ENCODE measurements at places on chromosomes 6 and 20.

- DNase-seq = no peak
Observed at GRCh38 chr6:105611606-105612005, 208.7 kb upstream of the PREP start.

DNA sequence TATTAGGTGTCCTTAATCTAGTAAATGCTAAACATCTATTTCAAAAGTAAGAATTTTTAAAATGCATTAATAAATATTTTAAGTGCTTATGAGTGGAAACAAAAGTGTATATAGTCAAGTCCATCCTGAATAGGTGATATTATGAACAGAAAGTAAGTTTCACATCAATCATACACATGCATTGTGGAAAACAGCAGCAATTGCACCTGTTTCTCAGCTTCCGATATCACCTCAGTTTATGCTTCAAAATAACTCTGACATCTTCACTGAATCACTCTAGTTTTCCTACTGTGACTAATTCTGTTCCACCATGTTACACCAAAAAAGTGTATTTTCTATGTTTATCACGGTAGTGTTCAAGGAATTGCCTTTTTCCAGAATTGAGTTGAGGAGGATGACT, 172.6 kb upstream of the MANEA start:
- DNase-seq = no peak

DNA sequence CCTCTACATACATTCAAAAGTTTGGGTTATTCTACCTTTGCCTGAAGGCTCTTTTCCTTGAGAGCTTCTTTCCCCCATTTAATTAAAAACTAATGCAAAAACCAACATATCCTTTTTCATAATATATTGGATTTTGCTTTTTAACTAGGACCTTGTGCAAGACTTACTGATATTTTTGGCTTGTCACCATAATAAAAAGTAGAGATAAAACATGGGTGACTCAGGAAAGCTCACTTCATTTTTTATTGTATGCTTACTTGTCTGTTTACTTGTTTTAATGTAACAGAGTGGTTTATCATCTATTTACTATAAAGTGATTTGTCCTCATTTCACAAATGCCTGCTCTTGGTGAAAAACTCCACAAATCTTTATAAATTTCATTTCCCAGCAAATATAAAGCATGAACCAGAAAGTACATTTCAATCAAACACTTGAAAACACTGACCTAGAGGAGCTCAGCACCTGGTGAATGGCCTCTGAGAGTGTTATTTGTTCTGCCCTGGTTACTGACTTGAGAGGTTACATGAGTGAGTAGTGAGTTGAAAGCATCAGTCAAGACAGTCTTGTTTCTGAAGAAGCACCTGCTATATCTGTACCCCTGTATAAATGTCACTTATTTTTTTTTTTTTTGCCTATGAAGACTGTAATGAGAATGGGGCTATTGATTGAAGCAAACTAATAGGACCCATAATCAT, 20.8 kb downstream of the ADGRG6 start:
- DNase-seq = no peak

DNA sequence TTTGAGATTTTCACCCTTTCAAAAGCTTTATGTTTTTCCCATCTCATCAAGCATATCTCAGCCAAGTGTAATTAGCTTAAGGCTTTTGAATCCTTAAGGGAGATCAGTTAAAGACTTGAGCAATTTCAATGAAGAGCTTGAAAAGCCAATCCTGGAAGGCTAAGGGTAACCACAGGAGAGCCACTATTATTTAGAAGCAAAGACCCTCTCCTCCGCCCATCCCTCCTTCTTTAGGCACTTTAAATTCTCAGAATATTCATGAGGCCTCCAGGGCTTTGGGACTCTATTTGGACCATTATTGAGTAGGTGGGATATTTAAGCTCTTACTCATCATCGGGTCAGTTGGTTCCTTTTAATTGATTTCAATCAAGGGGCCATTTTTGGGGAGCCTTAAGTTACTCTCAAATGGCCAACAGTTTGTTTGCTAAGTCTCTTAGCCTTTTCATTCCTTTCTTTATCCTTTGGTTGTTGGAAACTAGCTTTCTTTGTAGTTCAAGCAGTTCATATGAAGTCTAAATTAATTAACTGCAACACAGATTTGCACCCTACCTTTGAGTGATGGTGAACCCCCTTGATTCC, 567.2 kb downstream of the KIF16B start:
- no peak for DNase-seq

GRCh38 chr6:11494786-11495564, 42.6 kb upstream of the TMEM170B start:
- no peak for DNase-seq

- DNase-seq = peak; percentile 12
Observed at GRCh38 chr6:12818324-12818723, 101.8 kb downstream of the PHACTR1 start.

- no peak for DNase-seq
Observed at GRCh38 chr20:32470940-32471339, 112.8 kb downstream of the ASXL1 start.

DNA sequence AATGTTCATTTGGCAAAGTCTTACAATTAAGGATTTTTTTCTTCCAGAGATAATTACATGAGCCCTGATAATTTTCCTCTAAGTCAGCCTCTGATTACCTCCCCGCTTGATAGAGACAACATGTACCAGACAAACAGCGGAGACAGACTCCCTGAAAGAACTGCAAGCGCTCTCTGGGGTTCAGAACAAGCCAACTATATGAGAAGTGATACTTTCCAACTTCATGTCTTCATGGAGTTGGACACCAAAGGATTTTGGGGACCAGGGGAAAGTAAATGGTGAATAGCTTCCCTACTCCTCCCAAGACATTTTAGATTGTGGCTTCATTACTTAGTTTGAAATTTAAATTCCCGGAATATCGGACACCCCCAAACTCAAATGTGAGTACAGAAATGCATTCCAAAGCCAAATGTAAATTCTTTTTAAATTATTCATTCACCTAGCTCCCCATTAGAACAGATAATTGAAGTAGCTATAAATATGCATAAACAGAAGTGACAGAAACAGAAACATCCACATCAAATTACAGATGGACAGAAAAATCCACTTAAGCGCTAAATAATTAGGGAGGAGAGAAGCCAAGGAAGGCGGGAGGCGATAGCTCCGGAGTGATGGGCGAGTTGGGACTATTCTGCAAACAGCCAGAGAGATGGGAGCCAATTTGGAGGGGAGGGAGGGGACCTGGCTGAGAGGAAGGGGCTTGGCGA, 129.7 kb upstream of the AKAP12 start:
- no peak for DNase-seq

DNA sequence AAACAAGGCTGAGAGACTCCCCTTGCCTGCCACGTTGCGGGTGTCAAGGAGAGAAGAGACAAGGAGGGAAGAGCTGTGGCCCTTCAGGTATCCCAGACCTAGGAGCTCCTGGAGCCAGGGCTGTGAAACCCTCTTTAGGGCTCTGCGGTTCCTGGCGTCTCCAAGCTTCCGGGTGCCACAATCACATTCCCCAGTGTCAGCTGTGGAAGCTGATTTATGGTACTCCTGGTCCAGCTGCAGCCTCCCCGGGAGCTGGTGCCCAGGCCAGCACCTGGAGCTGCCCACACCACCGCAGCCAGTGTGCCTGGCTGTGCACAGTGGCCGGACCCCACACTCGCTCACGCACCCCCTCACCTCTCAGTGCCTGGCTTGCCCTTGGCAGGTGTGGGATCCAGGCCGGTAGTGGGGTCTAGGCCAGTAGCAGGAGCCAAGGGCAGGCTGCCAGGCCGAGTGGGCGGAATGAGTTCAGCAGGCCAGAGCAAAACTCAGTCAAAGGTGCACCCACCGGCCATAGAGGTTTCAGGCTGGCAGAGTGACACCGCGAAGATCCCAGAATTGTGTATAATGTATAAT, 58.9 kb upstream of the L3MBTL3 start:
- no peak for DNase-seq

DNA sequence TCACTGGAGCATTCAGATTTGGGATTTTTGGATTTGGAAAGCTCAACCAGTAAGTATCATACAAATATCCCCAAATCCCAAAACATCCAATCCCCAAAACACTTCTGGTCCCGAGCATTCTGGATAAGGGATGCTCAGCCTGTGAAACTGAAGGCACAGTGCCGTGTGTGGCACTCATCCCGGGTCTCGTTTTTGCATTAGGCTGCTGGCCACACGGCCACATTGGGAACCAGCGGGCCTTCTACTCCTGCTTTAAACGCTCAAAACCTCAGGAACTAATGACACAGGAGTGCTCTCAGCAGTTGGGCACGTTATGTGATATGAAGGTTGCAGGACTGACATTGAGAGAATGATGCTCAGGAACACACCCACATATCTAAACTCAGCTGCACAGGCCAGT, 35.6 kb downstream of the PSMG4 start:
- DNase-seq = no peak

- no peak for DNase-seq
Observed at GRCh38 chr6:32589596-32590449, at the start of gene HLA-DRB1. TSS of gene HLA-DRB1 (minus strand) at chr6:32589848. CDS start at chr6:32589742, 106 bp downstream.

DNA sequence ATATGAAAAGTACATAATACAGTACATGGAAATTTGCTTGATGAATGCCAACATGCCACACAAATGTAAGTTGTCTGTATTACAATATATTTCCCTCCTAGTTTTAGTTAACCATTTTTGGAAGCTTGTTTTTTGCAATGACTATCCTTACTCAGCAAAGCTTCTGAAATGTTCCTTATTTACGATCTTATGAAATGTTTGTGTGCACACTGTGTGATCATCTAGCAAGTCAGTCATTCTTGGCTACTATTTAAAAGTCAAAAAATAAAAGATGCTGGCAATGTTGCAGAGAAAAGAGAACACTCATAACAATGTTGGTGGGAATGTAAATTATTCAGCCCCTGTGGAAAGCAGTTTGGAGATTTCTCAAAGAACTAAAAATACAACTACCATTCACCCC, 33.8 kb downstream of the SUMO4 start:
- no peak for DNase-seq

DNA sequence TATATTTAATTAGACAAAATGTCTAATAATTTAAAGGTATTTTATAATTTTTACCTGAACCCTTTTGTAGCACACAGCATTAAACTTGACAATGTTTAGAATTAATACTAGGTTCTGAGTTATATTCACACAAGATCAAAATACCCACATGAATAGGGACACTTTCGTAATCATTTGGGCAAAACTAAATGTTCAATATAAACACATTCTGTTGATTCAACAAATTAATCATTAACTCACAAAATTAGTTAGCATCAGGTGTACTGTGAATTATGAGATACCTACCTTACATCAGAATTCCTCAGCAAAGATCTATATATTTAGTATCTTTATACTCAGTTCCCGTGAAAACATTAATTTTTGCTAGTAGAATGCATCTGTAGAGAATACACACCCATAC, 481.5 kb upstream of the MANEA start:
- DNase-seq = no peak

DNA sequence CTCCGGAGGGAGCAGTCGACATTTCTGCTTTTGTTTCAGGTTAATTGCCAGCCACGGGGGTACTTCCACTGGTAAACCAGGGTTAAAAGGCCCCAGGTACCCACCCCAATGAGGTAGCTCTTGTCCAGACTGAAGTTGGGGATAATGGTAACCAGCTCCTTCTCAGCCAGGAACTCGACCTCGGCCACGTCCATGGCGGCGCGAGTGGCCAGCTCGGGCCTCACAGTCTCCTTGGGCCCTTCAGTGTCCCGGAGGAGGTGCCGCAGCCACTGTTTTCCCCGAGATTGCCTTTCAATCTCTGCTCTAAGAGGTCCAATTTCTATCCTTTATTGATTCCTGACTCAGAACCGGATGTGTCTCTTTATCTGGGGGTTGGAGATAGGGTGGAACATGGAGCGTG, 13.7 kb downstream of the ARHGAP40 start:
- no peak for DNase-seq

- no peak for DNase-seq
Observed at GRCh38 chr6:131651782-131652181, 14.7 kb downstream of the ENPP3 start.

- DNase-seq = no peak
Observed at GRCh38 chr6:69349771-69350170, 447.0 kb downstream of the LMBRD1 start.

DNA sequence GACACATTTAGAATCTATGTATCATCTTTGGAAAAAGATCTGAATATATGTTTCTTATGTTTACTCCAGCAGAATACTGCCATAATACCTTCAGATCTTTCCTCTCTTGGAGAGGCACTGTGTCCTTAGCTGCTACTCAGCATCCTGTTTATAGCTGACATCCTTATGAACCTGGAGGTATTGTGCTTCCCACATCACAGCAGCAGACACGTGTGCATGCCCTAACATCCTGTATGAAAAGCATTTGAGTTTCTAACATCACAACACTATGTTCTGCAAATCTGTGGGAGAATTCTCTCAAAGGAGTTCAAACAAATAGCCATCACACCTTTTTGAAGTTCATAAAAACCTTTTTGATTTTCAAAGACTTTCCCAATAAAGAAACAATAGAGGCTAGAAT, 216.0 kb downstream of the GJA1 start:
- no peak for DNase-seq

DNA sequence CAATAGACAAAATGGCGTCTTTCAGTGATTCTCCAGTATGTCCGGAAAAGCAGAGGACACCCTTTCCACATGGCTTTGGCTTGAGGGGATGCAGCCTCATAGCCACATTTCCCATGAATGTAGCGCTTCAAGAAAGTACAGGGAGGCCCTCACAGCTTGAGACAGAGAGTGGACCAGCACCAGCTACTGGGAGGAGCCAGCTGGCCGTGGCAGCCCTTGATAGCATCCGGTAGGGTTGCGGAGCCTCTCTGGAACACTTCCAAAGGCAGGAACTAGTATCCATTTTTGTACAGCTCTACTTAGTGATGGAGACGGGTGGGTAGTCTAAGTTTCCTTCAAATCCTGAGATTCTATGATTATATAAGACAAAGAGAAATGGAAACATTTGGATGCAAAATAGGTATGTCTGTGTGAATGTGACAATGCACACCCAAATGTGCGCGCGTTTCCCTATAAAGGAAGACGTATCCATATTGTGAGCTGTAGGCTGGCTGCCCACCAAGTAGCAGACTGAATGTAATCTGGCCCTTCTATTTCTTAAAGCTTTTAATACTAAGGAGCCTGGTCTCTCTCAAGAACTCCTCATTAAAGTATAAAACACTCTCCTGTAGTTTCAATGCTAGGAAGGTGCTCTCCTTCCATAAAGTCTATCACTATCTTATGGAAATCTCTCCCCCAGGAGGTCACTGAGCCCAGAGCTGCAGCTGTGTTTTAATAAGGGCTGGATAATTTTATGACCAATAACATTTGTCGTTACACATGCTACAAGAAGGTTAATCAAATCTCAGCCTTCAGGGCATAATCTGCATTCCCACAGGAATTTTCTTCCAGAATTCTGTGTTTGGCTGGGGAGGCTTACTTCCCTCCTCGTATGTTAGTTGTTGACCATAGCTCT, 74.0 kb downstream of the SOBP start:
- DNase-seq = peak; percentile 34

- no peak for DNase-seq
Observed at GRCh38 chr6:53529324-53530036, 15.4 kb downstream of the GCLC start.
